ENCODE measurements at places on chromosomes 16 and 17.
A peak's percentile ranks its signal among the peaks of the same experiment; 100 is the strongest.

- DNase-seq = no peak
These were observed 9.9 kb downstream of the XYLT1 start for GRCh38 chr16:17460890-17461289.

- no peak for DNase-seq
These were observed 498 bp downstream of the SMYD4 start for GRCh38 chr17:1829216-1829591.

DNA sequence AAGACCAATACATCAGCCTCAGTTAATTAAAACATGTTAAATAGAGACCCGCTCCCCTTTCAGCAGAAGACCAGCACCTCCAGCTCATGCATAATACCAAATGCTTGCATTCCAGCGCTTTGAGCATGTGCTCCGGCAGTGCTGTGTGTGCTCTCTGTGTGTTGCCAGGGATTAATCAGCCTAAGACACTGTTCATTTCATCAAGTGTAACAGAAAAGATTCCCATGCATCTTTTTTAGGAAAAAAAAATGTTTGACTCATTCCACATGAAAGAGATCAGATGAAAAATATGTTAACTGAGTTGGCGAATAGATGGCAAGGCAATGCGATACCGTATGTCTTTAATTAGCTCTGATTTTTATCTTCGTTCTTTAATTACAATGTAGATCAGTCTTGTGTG lies 187.6 kb downstream of the RPTOR start:
- DNase-seq = no peak

- DNase-seq = no peak
These were observed 5.1 kb downstream of the RPS15A start for GRCh38 chr16:18784917-18785623.

GRCh38 chr17:41664587-41665565 lies 23.8 kb upstream of the EIF1 start:
- DNase-seq = no peak

GRCh38 chr17:4329838-4330237 lies 36.6 kb downstream of the UBE2G1 start:
- DNase-seq = no peak

DNA sequence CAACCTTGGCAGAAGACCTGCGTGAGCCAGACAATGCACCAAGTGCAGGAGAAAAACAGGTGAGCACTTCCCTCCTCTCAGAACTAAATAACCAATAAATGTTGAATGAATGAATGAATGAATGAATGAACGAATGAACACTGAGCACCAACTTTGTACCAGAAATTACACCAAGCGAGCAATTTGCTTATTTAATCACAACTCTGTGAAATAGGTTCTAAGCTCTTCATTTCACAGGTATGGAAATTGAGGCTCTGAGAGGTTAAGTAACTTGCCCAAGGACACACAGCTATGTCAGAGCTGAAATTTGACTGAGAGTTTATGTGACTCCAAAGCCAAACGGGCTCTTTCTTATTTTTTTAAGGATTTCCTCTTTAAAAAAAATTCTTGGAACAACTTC lies 38.0 kb downstream of the TMEM132E start:
- DNase-seq = no peak

DNA sequence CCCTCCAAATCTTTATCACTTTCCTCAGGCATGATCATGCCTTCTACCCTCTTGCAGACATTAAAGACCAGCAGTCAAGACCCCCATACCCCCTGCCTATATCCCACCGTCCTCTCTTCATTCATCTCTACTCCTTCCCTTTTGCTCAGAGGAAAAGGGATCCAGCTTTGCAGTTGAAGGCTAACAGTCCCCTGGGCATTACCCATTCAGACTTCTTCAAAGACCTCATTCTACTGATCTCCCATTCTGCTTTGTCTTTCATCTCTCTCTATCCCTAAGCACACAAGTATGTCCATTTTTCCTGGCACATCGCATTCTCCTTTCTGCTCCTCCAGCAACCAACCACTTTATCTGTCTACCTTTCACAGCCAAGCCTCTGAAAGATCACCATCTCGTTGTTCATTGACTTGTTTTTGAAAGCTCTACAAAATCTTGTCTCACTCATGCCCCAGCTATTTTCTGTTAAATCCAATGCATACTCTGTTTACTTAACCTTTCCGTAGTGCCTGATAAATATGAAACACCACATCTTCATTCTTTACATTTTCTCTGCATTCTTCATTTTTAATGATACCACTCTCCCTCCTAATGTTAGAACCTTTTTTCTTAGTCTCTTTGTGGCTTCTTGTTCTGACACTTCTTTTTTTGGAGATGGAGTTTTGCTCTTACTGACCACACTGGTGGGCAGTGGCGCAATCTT lies 14.1 kb upstream of the LCMT1 start:
- no peak for DNase-seq

- DNase-seq = no peak
These were observed 11.8 kb upstream of the SLFN13 start for GRCh38 chr17:35460354-35460851.

DNA sequence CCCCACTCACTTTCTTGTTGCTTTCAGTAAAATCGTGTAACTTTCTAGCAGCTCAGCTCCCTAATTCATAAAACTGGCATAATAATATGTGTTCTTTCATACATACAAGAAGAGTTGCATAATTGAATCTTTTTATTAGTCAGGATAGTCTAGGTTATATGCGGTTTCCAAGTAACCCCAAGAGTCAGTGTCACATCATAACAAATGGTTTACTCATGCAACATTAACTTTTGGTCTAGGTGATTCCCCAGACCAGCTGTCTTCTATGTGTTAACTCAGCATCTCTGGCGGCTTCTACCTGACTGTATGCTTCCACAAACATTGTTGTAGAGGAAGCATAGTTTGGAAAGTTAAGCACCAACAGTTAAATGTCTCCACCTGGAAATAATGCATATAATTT lies 1000.4 kb downstream of the CDH11 start:
- DNase-seq = no peak

GRCh38 chr16:85395207-85395912 lies 217.8 kb upstream of the GSE1 start:
- no peak for DNase-seq

DNA sequence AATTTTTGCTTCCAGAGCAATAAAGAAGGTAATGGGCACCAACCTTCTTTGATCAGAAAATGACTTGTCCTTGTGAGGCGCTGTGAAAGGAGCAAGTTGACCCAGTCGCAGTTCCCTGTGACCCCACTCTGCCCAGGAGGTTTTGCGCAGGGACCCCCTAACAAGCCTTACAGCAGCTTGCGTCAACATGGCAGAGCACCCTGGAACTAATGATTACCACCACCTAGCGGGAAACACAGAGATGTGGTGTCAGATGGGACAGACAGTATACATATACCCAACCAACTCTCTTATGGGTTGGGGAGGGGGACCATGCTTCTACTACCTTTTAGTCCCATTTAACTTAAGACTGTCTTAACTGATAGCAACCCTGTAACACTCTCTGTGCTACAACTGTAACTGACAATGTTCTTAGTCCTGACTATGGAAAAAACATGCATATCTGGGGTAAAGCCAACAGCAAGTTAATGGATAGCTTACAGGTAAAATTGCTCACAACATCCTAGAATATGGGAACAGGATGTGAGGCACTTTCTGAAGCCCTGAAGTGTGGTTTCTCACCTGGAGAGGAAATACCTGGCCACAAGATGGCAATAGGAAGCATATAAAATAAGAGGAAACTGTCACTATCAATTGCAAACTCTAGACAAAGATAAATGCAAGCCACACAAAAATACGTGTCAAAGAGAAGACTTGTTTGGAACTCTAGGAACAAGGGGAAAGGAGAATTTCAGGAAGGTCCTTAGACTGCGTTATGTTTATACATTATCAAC lies 3.0 kb downstream of the KARS1 start:
- DNase-seq = no peak

GRCh38 chr16:8867932-8868415 lies 832 bp downstream of the CARHSP1 start:
- DNase-seq = peak; percentile 32

DNA sequence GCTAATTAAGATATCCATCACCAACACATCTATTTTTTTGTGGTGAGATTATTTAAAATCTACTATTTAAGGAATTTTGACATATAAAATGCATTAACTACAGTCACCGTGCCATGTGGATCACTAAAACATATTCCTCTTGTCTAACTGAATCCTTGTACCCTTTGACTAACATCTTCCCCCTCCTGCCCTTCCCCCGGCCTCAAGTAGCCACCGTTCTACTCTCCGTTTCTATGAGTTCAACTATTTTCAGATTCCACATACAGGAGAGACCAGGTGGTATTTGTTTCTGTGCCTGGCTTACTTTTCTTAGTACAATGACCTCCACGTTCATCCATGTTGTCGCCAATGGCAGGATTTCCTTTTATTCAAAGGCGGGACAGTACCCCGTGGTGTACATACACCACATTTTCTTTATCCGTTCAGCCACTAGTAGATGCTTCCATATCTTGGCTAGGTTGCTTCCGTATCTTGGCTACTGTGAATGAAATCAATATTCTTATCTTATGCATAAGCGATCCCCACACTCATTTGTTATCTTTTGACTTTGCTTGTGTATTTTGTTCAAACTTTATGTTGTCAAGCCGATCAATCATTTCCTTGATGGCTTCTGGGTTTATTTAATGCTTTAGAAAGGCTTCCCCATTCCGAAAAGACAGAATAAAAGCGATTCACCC lies 134.7 kb downstream of the KCNJ12 start:
- no peak for DNase-seq

DNA sequence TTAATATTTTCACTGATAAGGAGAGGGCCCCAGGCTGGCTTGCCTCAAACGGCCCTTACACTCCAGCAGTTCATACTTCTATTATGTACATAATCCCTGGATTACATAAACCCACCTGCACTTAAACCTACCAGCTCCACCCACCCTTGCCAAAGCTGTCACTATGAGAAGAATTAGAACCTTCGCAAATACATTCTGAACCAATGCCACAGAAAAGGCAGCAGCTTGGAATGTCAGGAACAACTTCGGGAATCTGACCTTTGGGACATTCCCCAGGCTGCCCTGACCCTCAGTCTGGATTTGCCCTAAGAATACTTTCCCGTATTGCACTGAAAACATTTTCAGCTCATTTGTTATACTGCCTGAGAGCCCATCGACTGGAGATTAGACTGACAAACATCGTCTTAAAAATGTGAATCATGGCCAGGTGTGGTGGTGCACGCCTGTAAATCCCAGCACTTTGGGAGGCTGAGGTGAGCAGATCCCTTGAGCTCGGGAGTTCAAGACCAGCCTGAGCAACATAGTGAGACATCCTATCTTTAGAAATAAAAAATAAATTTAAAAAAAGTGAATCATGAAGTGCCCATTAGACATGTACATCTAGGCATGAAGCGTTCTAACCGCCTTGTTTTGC lies 21.0 kb upstream of the SEC14L1 start:
- DNase-seq = no peak

DNA sequence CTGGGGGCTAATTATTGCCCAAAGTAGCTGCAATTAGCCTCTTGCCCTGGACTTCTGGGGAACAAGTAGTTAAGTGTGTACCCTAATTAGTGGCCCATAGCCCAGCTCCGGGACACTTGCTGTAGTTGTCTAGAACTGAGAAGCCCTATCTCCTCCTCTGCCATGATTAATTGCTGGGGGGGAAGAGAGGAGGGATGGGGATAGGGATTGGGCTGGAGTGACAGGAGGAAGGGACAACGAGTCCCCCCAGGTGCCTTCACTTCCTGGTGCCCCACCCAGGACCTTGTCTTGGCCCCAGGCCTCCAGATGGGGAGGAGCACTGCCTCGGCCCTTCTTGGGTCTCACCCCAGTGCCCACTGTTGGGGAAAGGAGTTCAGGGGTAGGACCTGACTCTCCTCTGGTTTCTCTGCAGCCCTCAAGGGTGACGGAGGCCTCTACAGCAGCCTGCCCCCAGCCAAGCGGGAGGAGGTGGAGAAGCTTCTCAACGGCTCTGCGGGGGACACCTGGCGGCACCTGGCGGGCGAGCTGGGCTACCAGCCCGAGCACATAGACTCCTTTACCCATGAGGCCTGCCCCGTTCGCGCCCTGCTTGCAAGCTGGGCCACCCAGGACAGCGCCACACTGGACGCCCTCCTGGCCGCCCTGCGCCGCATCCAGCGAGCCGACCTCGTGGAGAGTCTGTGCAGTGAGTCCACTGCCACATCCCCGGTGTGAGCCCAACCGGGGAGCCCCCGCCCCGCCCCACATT lies 17.4 kb downstream of the NGFR start:
- no peak for DNase-seq

GRCh38 chr16:66266436-66267291 lies 99.8 kb upstream of the CDH5 start:
- DNase-seq = no peak

DNA sequence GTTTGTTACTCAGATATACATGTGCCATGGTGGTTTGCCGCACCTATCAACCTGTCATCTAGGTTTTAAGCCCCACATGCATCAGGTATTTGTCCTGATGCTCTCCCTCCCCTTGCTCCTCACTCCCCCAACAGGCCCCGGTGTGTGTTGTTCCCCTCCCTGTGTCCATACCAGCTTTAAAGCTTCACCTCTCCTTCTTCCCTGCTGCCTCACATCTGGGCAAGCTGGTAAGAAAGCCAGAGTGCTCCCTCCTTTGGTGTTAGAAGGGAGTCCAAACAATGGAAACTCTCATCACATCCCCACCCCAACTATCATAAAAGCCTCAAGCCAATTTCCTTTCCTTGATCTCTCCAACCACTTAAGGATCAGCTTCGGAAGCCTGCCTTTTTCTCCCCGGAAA lies 1115.6 kb upstream of the GOT2 start:
- no peak for DNase-seq

DNA sequence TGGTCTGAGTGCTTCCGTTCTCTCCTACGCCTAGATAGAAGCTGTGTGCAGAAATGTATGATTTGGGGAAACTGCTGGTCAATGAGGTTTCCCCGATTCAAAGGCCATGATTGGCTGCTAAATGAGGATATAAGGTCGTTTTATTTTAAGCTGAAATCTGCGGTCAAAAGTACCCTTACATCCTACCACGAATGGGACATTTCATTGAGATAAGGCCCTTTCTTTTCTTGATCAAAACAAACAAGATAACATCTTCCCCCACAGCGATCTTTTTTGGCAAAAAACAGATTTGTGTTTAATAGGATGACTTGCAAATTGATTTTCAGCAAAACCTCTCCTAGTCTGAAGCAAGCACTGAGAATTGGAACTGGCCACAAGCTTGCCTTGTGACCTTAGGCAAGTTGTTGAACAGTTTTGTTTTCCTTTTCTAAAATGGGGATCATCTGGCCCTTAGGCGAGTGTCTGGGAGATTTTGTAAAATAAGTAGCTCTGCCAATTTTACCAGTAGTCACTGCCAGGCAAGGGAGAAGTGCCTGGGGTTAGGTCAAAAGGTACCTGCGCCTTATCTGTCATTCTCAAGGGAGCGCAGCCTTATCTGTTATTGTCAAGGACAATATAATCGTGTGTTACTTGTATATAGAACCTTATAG lies 635 bp downstream of the SCPEP1 start:
- DNase-seq = no peak
